Activated CD4-positive, alpha-beta T cell treated with anti-CD3 and anti-CD28 coated beads for 1 hour (primary cell): ENCODE measurements at places on chromosomes 1 and 21.

GRCh38 chr1:212655668-212656440 is 43.8 kb downstream of the BATF3 start:
- no peak for DNase-seq

DNA sequence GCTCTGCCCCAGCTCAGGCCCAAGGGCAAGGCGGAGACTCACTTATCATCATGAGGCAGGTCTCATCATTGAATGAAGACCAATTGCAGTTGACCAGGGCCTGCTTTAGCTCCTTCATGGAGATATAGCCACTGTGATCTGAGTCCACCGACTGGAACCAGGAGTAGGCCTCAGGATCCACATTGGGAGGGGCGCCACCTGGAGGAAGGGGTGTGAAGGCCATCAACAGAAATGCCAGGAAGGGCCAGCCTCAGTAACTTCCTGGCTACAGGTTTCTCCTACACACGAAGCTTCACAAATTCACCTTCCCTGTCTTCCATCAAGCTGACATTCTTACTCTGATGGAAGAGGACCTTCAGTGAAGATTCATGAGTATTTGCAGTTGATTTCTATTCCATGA is 11.6 kb downstream of the PEF1 start:
- no peak for DNase-seq

GRCh38 chr21:32861866-32862265 is 90.3 kb upstream of the PAXBP1 start:
- DNase-seq: no peak

DNA sequence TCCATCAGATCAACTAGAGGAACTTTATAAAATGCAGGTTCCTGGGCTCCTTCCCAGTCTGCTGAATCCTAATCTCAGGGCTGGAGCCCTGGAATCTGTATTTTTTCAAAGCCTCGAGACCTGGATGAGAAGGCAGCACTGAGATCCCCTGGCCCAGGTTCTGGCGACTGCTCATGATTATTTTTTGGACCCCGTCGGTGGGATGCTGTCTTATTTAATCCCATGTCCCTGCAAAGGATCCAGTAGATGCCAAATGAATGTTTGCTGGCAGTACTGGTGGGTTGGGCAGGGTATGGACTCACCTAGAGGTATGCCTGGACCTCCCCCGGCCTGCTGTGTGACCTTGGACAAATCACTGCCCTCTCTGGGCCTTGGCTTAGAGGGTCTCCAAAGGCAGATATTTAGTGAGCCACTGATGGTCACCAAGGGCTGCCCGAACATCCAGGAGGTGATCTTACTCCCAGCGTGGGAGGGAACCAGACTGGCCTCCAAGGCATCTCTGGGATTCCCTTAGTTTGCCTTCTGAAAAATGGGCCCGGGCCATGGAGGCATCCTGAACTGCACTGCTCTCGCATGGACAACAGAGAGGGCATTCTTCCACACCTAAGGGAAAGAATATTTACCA is 91.6 kb upstream of the RUNX3 start:
- no peak for DNase-seq
